ENCODE measurements at places on chromosomes 3 and 15.

GRCh38 chr3:180319461-180319860 is 282.5 kb upstream of the TTC14 start:
- no peak for DNase-seq

DNA sequence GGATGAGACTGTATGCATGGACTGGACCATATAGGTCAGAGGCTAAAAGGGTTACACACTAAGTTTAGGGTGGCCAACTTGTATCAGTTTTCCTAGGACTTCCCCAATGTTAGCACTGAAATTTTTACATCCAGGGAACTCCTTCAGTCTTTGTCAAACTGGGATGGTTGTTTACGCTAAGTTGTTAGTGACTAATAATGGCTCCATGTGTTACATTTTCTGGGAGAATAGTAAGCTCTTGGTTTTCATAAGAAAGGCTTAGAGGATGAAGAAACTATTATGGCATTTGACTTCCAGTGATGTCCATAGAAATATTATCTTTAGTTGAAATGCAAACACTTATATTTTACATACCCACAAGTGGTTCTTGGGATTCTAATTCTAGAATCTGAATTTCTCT is 57.9 kb upstream of the ST3GAL6 start:
- no peak for DNase-seq

- no peak for DNase-seq
Observed at GRCh38 chr3:138019281-138020069, 9.5 kb downstream of the CLDN18 start.

DNA sequence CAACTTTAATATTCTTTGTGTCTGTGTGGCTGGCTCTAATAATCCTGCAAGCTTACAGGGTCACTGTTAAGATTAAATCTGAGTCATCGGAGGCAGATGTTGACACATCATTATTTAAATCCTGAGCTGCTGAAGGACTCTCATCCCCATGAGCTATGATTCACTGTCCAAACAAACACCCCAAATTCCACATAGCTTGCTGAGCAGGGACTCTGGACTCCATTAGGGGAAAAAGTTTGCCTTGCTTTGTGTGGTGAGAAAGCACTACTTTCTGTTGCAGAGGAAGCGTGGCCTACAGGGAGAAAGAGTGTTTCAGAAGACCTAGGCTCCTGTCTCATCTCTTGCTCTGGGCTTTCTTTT is 213.7 kb downstream of the PDCD6IP start:
- DNase-seq: no peak

DNA sequence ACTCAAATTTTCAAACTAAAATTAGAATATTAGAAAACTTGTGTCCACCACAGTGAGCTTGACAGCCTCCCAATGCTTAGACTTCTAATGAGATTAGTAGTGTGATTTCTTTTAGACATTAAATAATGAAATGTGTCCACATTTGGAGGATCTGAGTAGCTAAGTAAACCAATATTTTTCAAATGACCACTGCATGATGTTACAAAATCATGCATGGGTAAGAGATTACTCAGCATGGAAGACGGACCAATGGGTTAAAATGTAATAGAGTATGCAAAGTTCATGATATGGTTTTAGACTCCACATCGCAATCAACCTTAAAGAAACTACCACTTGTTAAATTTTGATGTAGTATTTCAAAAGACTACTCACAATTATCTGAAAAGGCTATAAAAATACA is 130.6 kb downstream of the IMPG2 start:
- DNase-seq: no peak

- no peak for DNase-seq
Observed at GRCh38 chr3:9388562-9389272, 8.7 kb upstream of the SETD5 start.

DNA sequence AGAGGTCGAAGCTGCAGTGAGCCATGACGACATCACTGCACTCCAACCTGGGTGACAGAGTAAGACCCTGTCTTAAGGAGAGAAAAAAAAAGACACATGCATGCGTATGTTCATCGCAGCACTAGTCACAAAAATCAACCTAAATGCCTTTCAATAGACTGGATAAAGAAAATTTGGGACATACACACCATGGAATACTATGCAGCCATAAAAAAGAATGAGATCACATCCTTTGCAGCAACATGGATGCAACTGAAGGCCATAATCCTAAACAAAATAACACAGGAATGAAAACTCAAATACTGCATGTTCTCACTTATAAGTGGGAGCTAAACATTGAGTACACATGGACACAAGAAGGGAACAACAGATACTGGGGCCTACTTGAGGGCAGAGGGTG is 53.1 kb downstream of the FSIP1 start:
- no peak for DNase-seq

- no peak for DNase-seq
Observed at GRCh38 chr3:47586746-47587145, 8.1 kb upstream of the CSPG5 start.

DNA sequence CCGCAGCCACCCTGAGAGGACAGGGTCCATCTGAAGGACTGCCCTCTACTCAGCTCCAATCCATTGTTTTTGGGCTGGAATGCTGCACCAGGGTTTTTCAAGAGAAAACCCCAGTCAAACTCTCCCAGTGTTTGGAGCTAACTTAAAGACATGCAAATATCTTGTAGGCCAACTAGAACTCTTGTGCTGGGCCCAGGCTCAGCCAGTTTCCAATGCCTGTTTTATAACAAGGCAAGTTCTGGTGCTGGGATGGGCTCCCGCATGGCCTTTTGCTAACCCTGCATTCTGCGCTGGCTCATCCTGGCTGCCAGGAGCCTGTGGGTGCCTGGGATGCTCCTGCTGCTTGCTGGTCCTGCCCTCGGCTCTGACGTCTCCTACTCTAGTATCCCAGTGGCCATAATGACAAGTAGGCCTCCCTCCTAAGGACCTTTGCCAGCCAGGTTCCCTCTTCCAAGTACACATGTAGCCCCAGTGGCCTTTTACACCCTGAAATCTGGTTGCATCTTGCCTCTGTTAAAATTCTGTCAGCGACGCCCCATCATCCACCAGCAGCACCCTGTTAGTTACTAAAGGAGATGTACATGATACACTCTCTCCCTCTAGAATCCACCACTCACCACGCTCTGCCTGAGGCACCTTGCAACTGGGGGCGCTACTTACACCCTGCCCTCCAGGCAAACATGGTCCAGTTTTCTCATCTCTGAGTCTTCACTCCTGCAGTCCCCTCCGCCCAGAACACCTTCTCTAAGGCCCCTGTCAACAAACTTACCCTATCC is 30.5 kb upstream of the RAB6B start:
- DNase-seq: no peak

Data from activated naive CD8-positive, alpha-beta T cell treated with anti-CD3 and anti-CD28 coated beads, Interleukin-2, amount 50 U/mL, for 24 hours (primary cell).